Skeletal muscle cell (primary cell): ENCODE measurements at places on chromosomes 7 and 10.

- no peak for DNase-seq
These were observed 106.7 kb downstream of the PTPRE start for GRCh38 chr10:128013626-128014025.

DNA sequence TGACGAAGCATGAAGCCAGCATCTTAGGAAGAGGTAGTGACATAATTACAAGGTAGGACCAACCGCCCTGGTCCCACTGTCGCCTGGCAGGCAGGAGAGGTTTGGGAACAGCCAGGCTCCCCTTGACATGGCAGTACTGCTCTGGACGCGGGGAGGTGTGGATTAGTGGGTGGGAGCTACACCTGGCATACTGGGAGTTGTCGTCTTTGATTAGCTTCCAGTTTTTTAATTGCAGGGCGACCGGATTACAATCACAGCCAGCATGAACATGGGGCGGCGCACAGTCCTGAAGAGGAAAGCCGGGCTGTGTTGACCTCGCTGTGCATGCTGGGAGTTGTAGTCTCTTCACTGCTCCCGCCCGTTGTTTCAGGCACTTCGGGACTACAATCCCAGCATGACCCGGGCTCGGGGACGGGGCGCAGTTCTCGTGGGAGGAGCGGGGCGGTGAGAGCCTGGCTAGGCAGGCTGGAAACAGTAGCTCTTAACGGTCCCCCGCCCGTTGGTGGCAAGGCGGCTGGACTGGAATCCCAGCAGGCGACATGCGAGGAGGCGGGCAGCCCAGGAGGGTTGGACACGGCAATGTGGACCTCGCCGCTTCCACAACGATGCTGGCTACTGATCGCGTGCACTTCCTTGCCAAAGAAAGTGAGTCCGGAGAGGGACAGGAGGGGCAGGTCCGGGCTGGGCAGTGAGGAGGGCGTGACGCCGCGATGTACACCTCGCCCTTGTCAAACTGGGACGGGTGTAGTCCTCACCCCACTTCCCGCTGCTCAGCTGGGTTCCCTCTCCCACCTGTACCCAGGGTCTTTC is 98.0 kb upstream of the ZNF722 start:
- DNase-seq = no peak

- DNase-seq = no peak
These were observed 5.8 kb upstream of the ZNF487 start for GRCh38 chr10:43430926-43431663.

- no peak for DNase-seq
These were observed 14.0 kb upstream of the RAMP3 start for GRCh38 chr7:45143616-45144015.
